Type B pancreatic cell (in vitro differentiated cells): ENCODE measurements at places on chromosomes 16 and 17. TPM values are rescaled to one million over a fixed set of nuclear protein-coding genes. Genes with fewer than 3 reads are reported as not detected.

DNA sequence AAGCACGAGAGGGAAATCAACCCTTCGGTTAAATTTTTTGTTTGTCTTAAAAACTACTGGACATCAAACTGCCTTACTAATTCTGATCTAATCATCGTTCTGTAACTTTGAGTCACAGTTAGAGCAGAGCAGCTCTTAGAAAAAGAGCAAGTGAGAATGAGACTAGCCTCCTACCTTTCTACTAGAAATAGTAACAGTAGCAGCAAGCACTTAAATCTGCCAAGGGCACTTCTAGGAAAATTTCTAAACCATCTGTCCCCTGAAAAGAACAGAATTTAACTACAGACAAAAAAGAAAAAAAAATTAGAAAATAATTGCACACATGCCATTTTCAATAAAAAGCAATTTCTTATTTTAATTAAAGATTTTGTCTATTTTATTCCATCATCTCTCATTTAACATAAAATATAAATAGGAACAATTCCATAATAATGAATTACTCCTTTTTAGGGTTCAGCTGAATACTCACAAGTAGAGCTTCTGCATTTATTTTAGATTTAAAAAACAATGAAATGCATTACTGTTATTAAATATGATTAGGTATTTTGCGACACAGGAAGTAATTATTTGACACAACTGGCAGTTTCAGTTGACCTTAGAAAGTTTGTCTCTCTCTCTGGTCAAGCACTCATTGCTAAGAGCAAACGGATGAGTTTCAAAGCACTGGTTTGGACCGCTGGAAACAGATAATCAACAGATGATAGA lies 250.8 kb upstream of the SOX9 start:
- no peak for DNase-seq

- no peak for DNase-seq
These were observed 40.5 kb upstream of the KCNJ2 start for GRCh38 chr17:70128727-70129238.

DNA sequence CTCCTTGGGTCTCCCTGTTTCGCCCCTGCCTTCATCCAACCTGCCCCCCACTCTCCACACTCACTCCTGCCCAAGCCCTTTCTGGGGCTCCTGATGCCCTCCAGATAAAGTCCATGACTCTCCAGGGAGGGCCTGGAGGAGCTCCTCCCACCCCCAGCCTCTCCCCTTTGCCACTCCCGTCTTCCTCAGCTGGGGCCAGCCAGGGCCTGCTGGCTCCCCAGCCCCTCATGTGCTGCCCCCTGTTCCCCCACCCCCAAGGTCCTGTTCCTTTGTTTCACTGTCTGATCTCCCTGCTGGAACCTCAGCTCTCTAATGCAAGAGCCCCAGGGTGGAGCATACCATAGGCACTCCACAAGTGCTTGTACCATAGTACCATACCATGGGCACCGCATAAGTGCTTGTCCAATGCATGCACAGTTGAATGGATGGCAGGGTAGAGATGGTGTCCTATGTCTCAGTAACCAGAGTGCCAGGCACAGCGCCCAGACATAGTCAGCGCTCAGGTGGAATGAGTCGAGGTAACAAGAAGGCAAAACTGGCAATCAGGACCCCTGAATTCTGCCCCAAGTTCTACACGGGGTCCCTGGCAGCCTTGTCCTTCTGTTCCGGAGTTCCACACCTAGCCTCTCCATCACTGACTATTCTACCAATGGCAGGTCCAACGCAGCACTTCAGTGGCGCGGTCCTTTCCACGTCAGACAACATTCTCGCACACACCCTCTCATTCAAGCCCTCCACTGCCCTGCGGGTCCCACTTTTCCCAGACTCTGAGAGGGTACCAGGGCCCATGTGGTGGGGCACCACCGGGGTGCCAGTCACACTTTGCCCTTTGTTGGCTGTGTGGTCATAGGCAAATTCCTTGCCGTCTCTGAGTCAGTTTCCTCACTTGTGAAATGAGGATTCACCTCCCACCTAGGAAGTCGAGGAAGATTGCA lies 1.4 kb downstream of the PLCD3 start:
- DNase-seq, result no peak

DNA sequence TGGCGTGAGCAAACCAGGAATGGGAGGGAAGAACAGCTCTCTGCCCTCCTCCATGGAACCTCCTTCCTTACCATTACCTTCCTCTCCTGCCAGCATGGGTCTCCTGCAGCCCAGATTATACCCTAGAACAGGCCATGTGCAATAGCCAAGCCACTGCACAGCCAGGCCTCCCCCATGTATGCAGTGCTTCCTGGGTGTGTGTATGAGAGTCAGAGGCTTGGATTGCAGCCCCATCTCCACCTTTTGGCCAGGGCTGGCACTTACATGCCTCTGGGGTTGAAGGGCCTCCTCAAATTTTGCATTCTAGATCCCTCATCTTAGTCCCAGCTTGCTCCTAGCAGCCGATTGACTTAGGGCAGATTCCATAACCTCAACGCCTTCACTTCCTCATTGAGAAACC lies 133.7 kb downstream of the GSG1L start:
- no peak for DNase-seq

GRCh38 chr17:74521701-74522201 lies 9.5 kb downstream of the CD300LB start:
- DNase-seq, result peak; percentile 48

DNA sequence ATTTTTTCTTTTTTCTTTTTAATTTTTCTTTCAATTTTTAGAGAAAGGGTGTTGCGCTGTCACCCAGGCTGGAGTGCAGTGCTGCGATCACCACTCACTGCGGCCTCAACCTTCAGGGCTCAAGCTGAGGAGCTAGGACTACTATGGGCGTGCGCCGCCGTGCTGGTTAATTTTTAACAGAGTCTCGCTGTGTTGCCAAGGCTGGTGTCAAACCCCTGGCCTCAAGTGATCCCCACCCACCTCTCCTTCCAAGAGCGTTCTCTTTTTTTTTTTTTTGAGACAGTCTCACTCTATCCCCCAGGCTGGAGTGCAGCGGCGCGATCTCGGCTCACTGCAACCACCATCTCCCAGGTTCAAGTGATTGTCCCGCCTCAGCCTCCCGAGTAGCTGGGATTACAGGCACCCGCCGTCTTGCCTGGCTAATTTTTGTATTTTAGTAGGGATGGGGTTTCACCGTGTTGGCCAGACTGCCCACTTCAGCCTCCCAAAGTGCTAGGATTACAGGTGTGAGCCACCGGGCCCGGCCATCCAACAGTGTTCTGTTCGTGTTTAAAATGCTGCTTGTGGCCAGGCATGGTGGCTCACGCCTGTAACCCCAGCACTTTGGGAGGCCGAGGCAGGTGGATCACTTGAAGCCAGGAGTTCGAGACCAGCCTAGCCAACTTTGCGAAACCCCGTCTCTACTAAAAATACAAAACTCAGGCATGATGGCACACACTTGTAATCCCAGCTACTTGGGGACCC lies 14.5 kb upstream of the RPL13 start:
- DNase-seq, result no peak

GRCh38 chr17:48587276-48588073 lies 2.6 kb downstream of the HOXB3 start:
- no peak for DNase-seq

DNA sequence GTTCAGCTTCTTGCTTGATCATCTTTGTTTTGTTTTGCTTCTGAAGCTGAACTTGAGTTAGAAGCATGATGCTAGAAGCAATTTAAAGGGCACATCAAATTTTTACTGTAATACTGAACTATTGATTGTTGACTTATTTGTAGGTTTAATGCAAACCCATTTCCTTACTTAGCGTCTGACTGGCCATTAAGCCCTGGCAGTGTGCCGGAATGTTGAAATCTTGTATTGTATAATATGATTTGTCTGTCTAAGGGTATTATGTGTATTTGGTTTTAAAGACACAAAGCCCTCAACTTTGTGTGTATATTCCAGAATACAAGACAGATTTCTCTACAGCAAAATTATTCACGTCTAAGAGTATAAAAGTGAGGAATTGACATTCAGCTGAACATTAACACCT lies 39.7 kb downstream of the NUP93 start:
- DNase-seq, result no peak

- DNase-seq, result no peak
These were observed 43.6 kb upstream of the HAPSTR1 start for GRCh38 chr16:9047689-9048301.

DNA sequence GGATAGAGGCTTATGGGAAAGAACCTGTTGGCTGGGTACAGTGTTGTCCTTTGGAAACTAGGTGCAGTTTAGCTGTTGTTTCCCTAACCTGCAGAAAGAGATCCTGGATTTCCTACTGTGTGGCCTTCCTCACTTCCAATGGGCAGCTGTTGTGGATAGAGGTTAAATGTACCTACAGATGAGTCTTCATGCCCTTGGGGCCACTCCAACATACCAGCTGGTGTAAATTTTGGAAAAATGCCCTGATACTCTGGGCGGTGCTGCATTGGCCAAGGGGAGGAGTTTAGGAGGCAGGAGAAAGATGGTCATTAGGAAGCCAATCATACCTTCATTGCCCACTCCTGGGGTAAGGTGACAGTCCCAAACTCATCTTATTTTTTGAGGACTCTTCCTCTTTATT lies 70.2 kb downstream of the SNX11 start:
- DNase-seq, result no peak

The PLXDC1 gene
- total RNA-seq, result 1.7 and 5.0 TPM in 2 replicates

The MYL4 gene
- total RNA-seq, result 2.4 and 5.1 TPM in 2 replicates

The TMEM100 gene
- total RNA-seq, result 2.5 and 21.4 TPM in 2 replicates

The KRT32 gene
- total RNA-seq, result 0.17 and 0.83 TPM in 2 replicates
